Cardiac muscle cell (in vitro differentiated cells and primary cell): ENCODE measurements at places on chromosomes 13 and 19. TPM values are rescaled to one million over a fixed set of nuclear protein-coding genes. Genes with fewer than 3 reads are reported as not detected.

DNA sequence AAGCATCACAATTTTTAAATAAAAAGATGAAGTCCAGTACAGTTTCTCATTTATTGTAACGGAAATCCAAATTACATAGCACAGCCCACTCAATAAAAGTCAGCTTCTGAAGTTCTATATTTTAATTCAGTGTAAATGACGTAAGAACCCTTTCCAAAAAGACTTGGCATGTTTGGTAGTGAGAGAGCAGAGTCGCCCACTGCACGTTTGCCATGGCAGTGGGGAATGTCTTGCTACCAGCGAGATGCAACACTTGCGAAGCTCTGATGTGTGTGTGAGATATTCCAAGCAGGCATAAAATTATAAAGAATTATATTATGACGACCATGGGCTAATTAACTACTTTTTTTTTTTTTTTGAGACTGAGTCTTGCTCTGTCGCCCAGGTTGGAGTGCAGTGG is 190.1 kb downstream of the SLC7A1 start:
- no peak for DNase-seq

DNA sequence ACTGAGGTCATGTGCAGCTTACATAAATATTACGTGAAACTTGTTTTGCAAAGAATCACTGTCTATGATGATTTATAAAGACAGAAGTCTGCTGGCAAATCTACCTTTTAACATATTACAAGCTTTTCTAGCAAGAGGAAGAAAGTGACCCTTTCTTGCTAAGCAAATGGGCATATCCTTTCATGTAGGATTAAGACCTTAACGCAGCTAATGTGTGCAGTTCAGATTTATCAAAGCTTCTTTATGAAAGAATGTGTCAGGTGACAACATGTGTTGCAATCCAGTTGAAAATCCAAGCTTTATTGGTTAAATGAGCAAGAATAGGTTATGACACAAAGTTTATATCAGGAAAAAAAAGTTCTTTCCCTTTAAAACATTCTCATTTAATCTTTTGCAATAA is 115.6 kb upstream of the NBEA start:
- no peak for DNase-seq

DNA sequence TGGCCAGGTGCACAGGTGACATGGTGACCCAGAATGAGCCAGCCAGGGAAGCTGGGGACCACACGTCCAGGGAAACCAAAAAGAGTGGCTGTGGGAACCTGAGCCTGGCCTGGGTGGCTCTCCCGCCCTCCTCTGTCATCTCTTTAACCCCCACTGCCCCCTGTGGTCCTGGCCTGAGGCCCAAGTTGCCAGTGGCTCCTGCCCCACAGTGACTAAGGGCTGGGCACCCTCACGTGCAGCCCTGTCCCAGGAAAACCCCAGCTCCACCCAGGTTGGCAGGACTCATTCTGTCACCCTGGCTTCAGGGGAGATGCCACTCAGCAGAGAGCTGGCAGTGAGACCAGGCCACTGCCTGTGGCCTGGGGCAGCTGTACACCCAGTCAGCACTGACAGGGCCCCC is 30.6 kb upstream of the ISYNA1 start:
- DNase-seq, result no peak

DNA sequence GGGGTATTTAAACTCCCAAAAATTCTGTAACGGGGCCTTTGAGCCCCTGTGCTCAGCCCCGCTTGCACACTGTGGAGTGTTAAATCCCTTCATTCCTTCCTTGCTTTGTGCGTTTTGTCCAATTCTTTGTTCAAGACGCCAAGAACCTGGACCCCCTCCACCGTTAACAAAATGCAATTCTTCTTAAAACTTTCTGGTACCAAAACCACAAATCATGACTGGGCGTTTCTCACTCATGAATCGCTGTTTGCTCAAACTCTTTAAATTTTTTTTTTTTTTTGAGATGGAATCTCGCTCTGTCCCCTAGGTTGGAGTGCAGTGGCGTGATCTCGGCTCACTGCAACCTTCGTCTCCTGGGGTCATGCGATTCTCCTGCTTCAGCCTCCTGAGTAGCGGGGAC is 881 bp downstream of the ZNF20 start:
- no peak for DNase-seq

DNA sequence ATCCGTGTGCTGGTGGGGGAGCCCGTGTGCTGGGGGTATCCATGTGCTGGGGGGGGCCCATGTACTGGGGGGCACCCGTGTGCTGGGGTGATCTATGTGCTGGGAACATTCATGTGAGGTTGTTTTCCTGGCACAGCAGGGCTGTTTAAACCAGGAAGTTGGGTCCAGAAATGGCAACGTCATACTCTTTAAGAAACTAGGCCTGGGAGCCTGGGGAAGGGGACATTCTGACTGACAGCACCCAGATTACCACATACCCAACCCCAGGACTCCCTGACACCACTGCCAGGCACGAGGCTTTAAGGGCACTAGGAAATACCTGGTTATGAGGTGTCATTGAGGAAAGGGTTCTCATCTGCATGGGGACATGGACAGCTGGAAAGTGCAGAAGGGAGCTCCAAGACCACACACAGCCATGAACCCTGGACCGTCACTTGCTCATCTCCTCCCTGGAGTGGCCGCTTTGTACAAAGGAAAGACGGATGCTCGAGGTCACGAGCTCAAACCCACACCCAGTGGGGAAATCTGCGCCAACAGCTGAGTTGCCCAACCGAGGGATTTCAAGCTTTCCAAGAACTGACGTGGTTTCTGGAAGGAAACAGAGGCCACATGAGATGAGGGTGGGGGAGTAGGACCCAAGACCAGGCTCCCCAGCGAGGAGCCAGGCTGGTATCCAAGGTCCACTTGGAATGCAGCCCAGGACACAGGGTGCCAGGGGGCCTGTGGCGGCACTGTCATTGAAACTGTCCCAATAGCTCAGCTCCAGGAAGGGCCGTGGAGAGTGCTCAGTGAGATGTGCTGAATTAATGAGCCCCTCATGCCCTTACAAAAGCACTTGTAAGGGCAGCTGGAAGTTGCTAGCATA is 40.9 kb downstream of the RAB20 start:
- no peak for DNase-seq

GRCh38 chr19:40663695-40664692 is 26.5 kb downstream of the NUMBL start:
- DNase-seq, result no peak

KLF1 gene
- total RNA-seq, result 0.51 and 2.2 TPM in 2 replicates

SIGLEC5 gene
- total RNA-seq, result not detected in 2 replicates

S1PR4 gene
- not detected in 2 replicates for total RNA-seq

SRRM5 gene
- 0.18 and 0.30 TPM in 2 replicates for total RNA-seq

TMTC4 gene
- total RNA-seq, result 29.3 and 35.0 TPM in 2 replicates
